ENCODE measurements at places on chromosomes 1 and 21. TPM values are rescaled to one million over a fixed set of nuclear protein-coding genes. Genes with fewer than 3 reads are reported as not detected.

Gene LCE2C
- total RNA-seq, result not detected

Gene PHLDA3
- 0.31 TPM for total RNA-seq

Gene SLC19A2
- 7.0 TPM for total RNA-seq

Gene DCST2
- 0.10 TPM for total RNA-seq

Gene F13B
- total RNA-seq, result not detected

Gene VAV3
- 41.1 TPM for total RNA-seq

Gene GBP1
- 46.3 TPM for total RNA-seq

Gene CGN
- 1.7 TPM for total RNA-seq

Gene FBLIM1
- not detected for total RNA-seq

Gene CYP4B1
- not detected for total RNA-seq
